ENCODE measurements at places on chromosomes 16 and 17.

DNA sequence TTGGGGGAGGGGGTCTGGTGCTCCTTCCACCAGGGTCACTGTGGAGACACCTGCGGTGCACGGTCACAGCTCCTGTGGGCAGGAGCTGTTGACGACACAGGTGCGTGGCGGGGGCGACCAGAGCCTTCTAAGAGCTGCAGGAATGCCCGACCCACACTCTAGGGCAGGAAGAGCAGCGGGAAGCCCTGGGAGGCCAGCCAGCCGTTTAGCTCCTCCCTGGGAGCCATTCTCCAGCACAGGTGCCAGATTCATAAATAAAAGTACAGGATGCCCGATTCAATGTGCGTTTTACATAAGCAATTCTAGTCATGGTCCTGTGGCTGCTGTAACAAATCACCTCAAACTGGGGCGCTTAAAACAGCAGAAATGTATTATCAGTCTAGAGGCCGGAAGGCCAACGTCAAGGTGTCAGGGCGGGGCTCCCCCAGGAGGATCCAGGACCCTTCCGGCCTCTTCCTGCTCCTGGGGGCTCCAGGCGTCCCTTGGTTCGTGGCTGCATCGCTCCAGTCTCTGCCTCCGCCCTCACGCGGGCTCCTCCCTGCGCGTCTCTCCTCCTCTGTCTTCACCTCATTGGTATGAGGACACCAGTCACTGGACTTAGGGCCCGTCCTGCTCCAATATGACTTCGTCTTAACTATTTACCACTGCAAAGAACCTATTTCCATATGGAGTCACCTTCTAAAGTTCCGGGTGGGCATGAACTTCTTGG is 155.4 kb downstream of the FOXL1 start:
- no peak for DNase-seq

GRCh38 chr16:88992351-88993165 is 15.6 kb upstream of the CBFA2T3 start:
- peak; percentile 81 for DNase-seq

- no peak for DNase-seq
Measured at GRCh38 chr17:9108146-9108545, 86.8 kb downstream of the NTN1 start.

- DNase-seq: no peak
Measured at GRCh38 chr17:18198530-18198929, 14.9 kb downstream of the ALKBH5 start.

- DNase-seq: no peak
Measured at GRCh38 chr16:58614212-58614611, 15.4 kb downstream of the CNOT1 start.

DNA sequence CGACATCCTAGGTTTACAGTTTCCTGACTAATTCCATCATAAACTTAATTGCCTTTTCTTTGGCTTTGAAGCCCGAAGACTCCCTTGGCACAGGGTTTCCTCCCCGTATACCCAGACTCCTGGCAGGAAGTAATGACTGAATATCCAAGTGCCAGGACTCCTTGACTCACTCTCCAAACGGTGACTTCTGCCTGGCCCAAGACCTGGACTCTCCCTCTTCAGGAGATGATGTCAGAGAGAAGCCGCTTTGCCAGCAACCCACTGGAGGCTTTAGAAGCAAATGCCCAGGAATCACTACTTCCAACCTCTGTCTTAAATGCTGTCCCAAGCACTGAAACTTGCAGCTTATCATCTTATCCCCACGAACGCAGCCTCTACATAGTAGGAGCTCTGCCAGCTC is 146.5 kb downstream of the RGS9 start:
- no peak for DNase-seq

GRCh38 chr16:15900901-15901500 is 12.6 kb upstream of the CEP20 start:
- DNase-seq: no peak

DNA sequence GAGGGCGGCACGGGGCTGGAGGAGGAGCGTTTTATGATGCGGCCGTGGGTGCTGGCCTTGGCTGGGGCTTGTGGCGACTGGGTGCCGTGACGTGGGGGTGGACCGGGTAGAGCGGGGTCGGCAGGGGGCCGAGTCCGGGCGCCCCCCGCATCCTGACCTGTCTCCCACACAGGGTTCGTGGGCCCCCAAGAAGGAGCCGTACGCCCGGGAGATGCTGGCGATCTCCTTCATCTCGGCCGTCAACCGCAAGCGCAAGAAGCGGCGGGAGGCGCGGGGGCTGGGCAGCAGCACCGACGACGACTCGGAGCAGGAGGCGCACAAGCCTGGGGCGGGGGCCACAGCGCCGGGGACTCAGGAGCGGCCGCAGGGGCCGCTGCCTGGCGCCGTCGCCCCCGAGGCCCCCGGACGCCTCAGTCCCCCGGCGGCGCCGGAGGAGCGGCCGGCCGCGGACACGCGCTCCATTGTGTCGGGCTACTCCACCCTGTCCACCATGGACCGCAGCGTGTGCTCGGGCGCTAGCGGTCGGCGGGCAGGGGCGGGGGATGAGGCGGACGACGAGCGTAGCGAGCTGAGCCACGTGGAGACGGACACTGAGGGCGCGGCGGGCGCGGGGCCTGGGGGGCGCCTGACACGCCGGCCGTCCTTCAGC is 81.6 kb downstream of the ARHGAP23 start:
- no peak for DNase-seq

GRCh38 chr16:69338557-69339288 is 641 bp downstream of the COG8 start:
- no peak for DNase-seq

- DNase-seq: no peak
Measured at GRCh38 chr17:28864991-28865849, 10.4 kb downstream of the ERAL1 start.

GRCh38 chr17:59000022-59000421 is 106.7 kb downstream of the TRIM37 start:
- DNase-seq: no peak

DNA sequence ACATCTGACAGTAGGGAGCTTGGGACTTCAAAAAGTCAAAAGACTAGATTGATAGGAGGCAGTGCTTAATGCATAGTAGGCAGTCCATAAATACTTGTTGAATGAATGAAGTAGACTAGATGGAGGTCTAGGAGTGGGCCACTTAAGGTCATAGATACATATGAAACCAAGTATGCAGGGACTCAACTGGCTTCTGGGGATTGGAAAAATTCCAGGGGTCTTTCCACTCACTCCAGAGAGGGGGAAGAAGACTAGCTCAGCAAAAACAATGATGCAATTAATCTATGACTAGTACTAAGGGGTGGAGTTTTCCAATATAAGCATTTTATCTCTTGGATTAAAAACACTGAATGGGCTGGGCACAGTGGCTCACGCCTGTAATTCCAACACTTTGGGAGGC is 298.3 kb upstream of the XYLT1 start:
- no peak for DNase-seq

DNA sequence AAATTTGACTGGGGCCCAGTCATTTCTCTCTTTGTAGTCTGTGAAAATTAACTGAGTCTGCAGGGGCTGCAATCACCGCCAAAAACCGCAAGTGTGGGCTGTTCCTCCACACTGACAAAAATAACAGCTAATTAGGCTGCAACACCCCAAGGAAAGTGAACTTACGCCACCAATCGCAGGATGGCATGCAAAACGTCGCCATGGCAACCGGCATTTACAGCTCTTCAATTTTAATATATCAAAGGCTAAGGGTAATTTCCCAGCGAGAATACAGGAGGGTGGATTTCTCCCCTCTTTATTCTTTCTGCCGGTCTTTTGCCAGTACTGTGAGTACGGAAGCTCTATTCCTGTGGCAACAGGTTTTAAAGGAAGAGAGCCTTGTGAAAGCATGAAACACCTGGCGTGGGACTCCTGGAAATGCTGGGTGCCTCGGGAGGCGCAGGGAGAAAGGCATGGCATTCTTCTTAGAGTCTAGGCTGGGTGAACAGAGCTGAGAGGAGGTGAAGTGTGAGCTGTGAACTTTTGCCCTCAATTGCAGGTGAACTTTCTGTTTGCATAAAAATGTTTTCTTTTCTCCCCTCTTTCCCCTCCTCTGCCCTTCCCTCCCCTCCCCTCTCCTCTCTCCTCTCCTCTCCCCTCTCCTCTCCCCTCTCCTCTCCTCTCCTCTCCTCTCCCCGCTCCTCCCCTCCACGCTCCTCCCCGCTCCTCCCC is 399.7 kb downstream of the XYLT1 start:
- peak; percentile 39 for DNase-seq

GRCh38 chr17:31724026-31724425 is 135.0 kb downstream of the COPRS start:
- DNase-seq: no peak

GRCh38 chr17:19258371-19258770 is 21.2 kb downstream of the EPN2 start:
- no peak for DNase-seq

GRCh38 chr17:57662644-57663308 is 82.3 kb downstream of the CCDC182 start:
- peak; percentile 81 for DNase-seq

- DNase-seq: no peak
Measured at GRCh38 chr16:79638386-79638785, 37.8 kb upstream of the MAF start.

DNA sequence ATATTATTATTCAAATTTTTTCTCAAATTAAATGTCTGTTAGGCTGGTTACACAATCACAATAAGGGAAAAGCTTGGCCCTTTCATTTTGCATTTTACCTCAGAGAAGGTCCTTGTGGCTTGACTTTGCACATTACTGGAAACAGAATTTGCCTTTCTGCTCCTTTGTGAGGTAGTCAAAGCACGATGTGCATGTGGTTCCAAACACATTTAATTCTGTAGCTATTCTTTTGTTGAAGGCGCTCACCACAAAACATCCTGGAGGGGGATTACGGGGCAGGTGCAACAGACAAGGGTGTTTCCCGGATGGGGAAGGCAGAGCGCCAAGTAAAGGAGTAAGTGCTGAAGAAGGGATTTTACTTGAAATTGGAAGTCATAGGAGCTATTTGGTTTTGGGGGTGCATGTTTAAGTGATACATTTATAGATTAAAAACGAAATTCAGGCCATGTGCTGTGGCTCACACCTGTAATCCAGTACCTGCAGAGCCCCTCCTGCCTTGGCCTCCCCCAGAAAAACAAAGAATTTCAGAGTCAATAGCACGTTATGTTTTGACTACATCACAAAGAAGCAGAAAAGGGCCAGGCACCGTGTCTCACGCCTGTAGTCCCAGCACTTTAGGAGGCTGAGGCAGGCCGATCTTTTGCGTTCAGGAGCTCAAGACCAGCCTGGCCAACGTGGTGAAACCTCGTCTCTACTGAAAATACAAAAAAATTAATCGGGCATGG is 31.2 kb upstream of the TENT4B start:
- DNase-seq: no peak

DNA sequence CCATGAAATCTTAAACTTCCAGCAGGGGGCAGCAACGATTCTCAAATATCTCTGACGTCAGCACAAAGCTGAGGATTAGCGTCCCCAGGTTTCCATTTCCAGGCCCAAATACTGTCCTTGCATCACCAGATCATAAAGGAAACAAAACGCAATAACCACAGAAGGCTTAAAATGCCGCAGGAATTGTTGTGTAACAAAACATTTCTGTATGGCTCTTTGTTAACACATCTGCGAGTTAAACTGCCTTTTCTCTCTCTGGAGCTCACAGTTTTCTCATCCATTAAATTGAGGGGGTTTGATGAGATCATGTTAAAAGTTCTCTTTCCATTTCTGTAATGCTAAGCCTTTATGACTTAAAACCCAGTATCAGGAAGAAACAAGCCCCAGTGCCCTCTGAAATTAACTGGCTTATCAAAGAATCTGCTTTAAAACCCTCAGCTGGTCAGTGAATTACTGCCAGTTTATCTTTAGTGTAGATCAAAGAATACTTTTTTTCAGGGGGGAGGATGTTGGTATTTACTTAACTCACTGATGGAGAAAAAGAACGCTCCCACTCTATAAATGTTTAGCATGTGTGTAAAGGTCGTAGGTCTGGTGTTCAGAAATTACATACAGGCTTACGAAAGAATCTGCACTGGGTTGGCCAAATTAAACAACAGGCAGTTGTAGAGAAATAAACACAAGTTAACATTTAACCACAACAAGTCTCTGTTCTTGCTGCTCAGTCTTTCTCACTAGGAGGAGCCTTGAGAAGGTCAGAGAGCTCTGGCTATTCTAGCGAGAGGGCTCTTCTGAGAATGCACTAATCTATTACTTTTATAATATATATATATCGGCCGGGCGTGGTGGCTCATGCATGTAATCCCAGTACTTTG is 10.6 kb upstream of the TERF2 start:
- DNase-seq: peak; percentile 54

GRCh38 chr17:76268015-76268749 is 3.0 kb downstream of the UBALD2 start:
- no peak for DNase-seq

- no peak for DNase-seq
Measured at GRCh38 chr16:56515665-56516064, 4.2 kb downstream of the BBS2 start.

- DNase-seq: no peak
Measured at GRCh38 chr17:4810696-4811290, 3.8 kb downstream of the PLD2 start.

DNA sequence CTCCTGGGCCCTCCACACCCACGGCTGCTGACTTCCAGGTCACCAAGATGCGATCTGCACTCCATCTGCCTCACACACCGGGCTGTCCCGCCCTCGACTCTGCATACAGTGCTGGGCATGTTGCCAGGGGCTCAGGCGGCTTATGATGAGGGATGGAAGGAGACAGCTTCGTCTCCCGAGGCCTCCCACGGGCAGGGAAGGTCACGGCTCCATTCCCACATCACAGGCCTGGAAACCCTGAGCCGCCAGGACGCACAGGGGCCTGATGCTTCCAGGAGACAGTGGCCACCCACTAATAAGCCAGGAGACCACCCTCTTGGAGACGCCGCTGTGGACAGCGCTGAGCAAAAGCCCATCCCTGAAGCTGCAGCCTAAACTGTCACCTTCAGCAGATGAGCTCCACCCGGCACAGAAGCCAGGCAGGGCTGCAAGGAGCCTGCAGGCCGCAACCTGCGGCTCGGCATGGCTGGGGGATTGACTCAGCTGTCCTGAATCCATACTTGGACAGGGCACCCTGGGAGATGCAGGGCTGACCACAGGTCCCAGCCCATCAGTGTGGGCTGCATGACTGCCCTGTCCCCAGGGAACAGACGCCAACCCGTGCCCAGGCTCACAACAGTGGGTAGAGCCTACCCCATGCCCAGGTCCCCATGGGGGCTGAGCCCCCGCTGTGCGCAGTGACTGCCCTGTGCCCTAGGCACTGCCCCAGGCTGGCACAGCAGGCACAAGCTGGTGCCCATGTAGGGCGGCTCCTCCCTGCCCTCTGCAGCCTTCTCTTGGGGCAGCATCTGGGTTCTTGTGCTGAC is 34.4 kb downstream of the SLC7A5 start:
- DNase-seq: no peak

Data from DMS 273 treated with DMSO at 0.1 percent for 48 hours (cell line).